ENCODE measurements at places on chromosomes 4 and X. TPM values are rescaled to one million over a fixed set of nuclear protein-coding genes. Genes with fewer than 3 reads are reported as not detected.

PTPN13 gene
- 12.6 TPM for total RNA-seq

DKK2 gene
- total RNA-seq = not detected

LIMCH1 gene
- 4.8 TPM for total RNA-seq

HSFX1 gene
- 0.60 TPM for total RNA-seq

AMER1 gene
- 1.3 TPM for total RNA-seq

RBM46 gene
- not detected for total RNA-seq

CT45A2 gene
- not detected for total RNA-seq

FAT4 gene
- total RNA-seq = 18.3 TPM

CLDN34 gene
- total RNA-seq = not detected

PNMA6F gene
- not detected for total RNA-seq
